Activated CD8-positive, alpha-beta memory T cell treated with anti-CD3 and anti-CD28 coated beads for 1 hour (primary cell): ENCODE measurements at places on chromosomes 3 and 15.

- no peak for DNase-seq
These were observed 78.6 kb upstream of the PFN2 start for GRCh38 chr3:150049317-150049716.

DNA sequence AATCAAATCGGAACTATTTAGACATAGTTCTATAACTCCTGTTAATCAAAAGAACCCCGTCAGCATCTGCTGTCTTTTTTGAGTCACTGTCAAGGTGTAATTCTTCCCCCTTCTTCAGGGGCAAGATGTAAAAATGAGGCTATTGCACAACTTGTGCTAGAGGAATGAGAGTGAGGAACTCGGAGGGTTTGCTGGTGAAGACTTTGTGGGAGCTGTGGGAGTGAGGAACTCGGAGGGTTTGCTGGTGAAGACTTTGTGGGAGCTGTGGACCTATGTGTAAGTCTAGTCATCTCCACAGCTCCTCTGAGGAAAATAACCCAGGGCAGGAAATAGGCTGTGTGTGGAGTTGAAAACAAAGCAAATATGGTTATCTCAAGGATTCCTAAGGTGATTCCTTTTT lies 2.5 kb upstream of the CERS3 start:
- no peak for DNase-seq

GRCh38 chr3:16050641-16051467 lies 123.6 kb upstream of the GALNT15 start:
- no peak for DNase-seq

GRCh38 chr3:187196573-187197334 lies 532 bp upstream of the RTP1 start:
- no peak for DNase-seq

GRCh38 chr3:194364314-194364651 lies 5.3 kb downstream of the LRRC15 start:
- DNase-seq, result no peak

DNA sequence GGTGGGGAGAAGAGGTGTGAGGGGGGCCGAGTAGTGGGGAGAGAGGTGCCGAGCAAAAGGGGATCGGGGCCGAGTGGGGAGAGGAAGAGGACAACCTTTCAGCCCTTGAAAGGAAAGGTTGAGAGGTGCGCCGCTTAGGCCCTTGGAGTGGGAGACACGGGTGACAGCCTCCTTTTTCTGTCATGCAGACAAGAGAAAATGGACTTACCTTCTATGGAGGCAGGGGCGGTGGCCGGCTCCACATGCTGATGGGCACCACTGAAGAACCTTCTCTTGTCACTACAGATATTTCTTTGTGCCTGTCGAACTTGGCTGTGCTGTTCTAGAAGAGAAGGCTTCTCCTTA lies 421 bp downstream of the KLHL18 start:
- no peak for DNase-seq

GRCh38 chr3:27289769-27290413 lies 79.3 kb downstream of the NEK10 start:
- DNase-seq, result no peak

- no peak for DNase-seq
These were observed 98.8 kb upstream of the GALNT15 start for GRCh38 chr3:16075647-16076046.

- DNase-seq, result peak; percentile 24
These were observed 3.1 kb downstream of the KAT2B start for GRCh38 chr3:20043396-20043795.

GRCh38 chr15:70932397-70932796 lies 39.8 kb downstream of the LRRC49 start:
- no peak for DNase-seq

DNA sequence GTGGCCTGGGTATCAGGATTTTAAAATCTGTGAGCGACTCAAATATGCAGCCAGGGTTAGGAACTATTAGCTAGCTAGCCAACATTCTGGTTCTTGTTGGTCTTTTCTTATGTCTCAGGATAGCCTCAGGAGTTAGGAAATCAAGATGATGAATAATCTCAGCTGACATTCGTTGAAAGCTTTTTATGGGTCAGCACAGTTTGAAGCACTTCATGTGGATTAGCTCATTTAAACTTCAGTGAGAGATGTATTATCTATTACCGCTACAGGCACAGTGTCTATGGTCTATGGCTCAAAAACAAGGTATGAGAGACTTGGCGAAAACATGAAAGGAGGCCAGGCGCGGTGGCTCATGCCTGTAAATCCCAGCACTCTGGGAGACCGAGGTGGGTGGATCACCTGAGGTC lies 187.5 kb upstream of the THRB start:
- DNase-seq, result no peak

DNA sequence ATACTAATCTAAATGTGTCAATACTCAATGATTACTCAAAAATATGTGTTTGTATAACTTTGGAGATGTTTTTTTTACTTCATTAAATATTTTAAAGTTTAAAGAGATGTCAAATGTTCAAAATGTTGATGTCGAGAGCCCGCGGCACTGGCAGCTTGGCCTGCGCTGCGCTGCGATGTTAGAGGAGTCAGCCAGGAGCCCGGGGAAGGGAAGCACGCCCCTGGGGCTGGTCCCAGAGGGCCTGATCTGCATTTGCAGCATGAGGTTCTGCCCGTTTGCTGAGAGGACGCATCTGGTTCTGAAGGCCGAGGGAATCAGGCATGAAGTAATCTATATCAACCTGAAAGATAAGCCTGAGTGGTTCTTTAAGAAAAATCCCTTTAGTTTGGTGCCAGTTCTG lies 66.4 kb upstream of the ATP2C1 start:
- no peak for DNase-seq

DNA sequence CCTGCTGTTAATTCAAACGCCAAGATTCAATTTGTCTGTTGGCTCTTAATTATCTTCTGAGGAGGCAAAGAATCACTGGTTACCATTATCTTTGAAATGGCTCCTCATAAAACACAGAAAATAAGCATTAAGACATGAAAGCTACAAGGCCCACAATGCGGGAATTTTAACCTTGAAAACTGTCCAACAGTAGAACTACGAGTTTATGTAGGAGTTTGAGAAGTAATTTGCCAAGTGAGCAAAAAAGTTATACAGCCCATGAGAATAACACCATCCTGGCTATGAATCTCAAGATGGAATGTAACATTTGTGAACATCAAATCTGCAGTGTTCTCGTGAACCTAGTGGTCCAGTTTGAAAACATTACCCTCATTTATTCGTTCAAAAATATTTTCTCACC lies 172.5 kb downstream of the ALDH1A2 start:
- no peak for DNase-seq

GRCh38 chr15:38996111-38996631 lies 431.6 kb upstream of the RASGRP1 start:
- no peak for DNase-seq

DNA sequence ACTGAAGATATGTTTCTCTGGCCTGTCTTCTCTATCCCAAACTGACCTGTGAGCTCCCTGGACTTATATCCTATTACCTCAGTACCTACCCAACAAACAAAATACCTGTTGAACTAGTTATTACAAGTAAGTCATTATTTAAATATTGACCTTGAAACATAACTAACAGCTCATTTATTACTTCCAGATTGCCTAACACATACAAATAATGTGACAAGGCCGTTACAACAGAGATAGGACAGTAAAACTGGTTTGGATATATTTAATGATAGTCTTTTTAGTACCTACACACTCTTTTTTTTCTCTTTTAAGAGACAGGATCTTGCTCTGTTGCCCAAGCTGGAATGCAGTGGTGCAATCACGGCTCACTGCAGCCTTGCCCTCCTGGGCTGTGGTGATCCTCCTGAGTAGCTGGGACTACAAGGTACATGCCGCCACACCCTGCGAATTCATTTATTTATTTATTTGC lies 145.0 kb downstream of the ADAM10 start:
- DNase-seq, result no peak

DNA sequence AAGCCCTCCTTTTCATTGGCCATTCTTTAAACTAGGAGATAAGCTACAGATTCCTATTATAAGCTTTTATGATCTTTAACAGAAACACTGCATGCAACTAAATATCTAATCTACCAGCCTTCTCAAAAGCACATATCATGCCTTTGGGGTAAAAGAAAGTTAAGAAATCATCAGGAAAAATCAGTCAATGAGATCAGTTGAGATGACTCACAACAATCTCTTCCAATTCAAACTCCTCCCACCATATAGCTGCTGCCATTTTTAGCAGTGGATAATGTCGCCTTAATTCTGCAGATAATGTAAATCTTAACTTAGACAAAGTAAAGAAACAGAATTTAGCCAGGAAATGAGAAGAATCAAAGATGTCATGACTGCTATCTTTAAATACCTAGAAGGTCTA lies 135.2 kb upstream of the BCL6 start:
- DNase-seq, result no peak

DNA sequence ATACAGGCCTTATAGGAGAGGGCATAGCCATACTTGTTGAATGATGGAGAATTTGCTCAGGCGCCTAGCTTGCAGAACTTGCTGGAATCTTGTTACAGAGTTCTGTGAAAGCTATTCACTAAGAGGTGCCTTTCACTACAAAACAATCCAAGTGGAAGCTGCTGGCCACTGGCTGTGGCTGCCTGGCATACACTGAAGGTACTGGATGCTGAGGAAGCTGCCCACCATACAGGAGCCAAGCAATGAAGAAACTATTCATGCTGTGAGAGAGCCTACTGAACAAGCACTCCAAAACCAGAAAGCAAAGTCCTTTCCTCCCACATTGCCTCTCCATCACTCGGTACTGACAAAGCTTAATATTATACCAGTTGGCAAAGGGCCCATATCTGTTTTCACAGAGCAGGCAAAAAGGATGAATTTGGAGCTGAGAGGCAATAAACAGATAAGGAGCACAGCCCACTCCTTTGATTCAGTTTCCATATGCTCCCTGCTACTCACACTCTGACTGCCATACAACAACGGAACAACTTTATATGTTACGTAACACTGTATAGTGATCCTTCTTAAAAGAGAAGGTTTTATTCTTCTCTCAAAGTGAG lies 192.6 kb upstream of the ALCAM start:
- no peak for DNase-seq

- DNase-seq, result no peak
These were observed 191.8 kb upstream of the CGNL1 start for GRCh38 chr15:57184502-57184901.

GRCh38 chr3:150666167-150666566 lies 37.6 kb downstream of the ERICH6 start:
- no peak for DNase-seq

GRCh38 chr15:83919978-83920510 lies 266.1 kb downstream of the ADAMTSL3 start:
- DNase-seq, result no peak
